Inflammatory macrophage treated with lipopolysaccharide for 4 hours (primary cell): ENCODE measurements at places on chromosomes 4 and X.

GRCh38 chr4:84753321-84753972 lies 170.5 kb downstream of the CDS1 start:
- peak; percentile 88 for DNase-seq

DNA sequence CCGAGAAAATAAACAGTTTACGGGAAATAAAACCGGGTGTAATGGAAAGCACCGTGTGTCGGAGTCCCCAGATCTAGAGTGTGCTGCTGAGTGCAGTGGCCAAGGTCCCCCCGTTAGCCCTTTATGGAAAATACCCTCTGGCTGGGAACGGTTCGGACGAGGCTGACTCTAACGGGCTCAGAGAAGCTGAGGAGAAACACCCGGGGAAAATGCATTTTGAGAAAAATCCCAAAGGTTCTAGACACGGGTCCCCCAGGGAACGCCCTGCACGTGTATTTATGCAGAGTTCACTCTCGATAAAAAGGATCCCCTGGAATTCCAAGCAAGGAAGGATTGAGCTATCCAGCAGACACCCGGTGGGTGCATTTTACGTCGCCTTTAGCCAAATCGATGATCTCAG lies 177.2 kb downstream of the CRLF2 start:
- no peak for DNase-seq

- no peak for DNase-seq
Measured at GRCh38 chr4:154349829-154350228, 141.8 kb downstream of the DCHS2 start.

DNA sequence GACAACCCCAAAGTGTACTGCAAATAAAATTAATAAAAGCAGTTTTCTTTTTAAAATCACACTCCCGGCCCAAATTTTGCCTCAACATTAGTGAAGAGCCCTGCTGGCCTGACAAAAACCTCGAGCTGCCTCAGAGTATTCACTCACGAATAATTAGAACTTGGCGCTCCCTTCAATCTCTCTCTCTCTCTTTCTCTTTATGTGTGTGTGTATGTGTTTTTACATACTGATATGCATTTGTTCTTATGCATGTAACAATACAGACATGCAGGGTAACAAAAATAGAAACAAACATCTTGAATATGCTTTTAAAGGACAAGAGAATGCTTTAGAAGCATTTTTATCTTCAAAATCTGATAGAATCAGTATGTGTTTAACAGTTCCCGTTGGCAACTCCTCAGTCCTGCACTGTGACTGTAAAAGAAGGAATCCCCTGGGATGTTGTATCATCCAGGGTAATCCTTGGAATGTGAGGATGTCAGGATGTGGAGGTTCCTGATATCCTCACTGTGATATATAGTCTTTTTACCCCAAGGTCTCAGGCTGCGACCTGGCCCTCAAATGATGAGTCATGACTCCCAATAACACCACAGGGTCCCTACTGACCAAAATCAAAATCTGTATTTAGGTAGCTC lies 53.0 kb downstream of the PTCHD1 start:
- DNase-seq: no peak

DNA sequence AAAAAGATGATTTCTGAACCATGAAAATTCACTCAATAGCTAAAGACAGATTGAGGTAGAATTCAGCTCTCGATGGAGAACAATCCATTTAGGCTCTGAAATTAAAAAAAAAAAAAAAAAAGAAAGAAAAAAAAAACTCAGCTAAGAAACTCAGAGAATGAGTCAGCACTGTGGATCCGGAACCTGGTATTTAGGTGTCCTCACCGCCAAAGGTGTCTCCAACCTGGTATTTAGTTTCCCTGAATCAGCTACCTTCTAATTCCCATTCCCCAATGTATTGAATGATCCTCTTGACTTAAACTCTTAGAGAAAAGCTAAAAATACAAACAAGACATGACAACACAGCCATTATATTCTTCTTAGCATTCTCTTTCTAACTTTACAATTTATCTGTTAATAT lies 150.3 kb upstream of the RASGEF1B start:
- no peak for DNase-seq
